ENCODE measurements at places on chromosomes 1 and 21.

DNA sequence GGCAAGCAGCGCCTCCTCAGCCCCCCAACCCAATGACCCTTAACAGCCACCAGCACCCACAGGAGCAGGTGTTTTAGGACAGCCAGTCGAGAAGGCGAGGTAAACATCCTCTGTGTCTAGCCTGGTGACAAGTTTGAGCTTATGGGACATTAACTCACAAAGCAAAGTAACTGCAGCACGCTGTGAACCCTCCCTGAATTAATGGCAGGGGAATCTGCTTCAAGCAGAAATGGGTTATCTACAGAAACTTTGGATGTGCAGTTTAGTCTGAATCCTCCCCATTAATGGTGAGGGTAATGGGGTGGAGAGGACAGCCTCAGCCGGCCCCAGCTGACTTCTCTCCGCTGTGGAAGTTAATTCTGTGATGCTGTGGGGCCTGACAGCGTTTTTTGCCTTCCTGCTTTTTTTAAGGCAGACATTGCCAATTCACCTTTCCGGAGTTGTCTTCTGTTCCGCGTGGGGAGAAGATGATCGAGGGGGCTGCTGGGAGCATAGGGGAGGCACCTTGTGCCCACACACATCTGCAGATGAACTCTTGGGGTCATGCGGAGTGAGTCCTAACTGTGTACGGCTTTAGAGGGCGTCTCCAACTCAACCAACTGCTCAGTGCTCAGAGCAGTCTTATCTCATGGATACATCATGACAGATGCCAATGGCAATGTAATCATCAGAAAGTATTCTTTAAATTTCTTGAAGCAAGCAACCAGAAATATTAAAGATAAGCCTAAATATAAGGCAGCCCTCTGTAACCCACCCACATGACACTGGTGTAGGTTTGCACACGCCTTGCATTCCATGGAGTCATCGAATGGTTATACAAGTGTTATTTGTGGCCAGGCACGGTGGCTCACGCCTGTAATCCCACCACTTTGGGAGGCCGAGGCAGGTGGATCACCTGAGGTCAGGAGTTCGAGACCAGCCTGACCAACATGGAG is 41.0 kb downstream of the POFUT2 start:
- DNase-seq: no peak

DNA sequence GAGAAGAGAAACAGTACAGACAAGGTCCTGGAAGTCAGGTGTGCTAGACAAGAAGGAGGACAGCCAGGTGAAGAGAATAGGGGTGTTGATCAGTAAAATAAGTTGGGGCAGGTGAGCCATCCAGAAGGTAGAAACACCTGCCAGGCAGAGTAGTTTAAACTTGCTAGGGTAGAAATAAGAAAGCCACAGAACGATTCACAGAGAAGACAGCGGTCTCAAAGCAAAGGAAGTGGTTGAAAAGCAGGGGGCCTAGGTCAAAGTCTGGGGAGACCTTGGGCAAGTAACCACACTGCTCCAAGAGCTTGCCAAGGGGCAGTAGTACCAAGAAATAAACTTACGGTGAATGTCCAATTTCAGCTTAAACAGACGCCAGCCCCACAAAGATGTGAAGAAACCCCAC is 116.6 kb upstream of the PROX1 start:
- no peak for DNase-seq

GRCh38 chr1:6923955-6924881 is 139.0 kb downstream of the CAMTA1 start:
- DNase-seq: no peak

DNA sequence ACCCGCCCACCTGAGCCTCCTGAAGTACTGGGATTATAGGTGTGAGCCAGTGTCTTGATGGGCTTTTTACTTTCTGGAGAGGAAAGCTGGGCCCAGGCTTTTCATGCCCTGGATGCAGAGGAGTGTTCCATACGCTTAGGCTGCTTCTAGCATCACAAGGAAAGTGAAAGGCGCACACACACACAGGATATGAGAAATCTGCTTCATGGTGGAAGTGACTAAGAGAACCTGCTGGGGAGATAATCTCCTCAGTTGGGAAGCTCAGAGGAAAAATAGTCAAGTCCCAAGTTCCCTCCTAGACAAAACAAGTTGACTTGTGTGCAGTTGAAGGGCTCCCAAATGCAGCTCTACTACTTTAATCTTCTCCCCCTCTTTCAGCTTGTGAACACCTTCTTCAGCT is 2.2 kb downstream of the NUDC start:
- no peak for DNase-seq

DNA sequence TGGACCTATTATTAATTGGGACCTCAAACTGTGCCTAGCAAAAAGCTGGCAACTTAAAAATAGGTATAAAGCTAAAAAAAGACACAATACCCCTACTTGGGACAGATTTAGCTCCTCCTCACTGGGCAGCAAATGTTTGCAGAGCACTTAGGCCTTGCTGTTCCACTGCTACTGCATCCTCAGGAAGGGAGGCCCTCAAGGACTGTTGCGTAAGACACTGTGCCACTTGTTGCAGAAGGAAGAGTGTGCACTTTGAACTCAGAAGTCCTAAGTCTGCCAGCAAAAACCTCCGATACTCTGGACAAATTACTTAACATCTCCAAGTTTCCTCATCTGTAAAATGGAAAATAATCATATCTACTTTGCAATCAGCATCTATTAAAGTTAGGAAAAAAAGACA is 322.9 kb downstream of the BARHL2 start:
- no peak for DNase-seq

- DNase-seq: no peak
Measured at GRCh38 chr1:182635871-182636270, 31.7 kb upstream of the RGS16 start.

DNA sequence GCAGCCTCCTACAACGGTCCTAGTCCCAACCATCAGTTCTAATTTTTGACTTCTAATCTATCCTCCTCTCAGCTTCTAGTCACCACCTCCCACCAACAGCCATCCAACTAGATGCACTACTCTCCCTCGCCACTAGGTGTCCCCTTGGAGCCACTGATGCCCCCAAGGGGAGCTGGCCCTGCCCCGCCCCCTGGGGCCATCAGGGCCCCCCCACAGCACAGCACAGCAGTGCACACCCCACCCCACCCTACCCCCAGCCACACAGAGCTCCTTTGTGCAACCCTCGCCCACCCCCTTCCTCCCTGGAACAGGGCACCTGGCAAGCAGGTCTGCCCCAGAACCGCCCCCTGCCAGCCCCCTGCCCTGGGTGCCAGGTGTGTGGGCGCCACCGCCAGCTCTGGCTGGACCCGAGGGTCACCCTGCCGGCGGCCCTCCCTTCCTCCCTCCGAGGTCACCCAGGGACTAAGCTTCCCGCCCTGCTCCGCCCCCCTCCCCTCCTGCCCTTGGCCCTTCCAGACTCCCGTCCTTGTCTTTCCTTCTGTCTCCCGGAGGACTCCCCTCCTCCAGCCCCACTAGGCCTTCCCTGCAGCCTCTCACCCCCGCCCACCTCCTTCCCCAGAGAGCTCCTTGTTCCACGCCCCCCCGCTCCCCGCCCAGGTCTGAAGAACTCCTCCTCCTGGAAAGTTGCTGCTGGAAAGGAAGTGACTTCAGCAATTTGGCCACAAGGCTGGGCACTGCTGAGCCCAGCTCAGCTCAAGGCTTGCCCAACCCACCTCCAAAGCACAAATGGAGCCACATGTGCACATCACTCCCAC is 47.0 kb downstream of the AHDC1 start:
- DNase-seq: peak; percentile 13
